COLO829 (cell line): ENCODE measurements at places on chromosomes 1 and 21.

DNA sequence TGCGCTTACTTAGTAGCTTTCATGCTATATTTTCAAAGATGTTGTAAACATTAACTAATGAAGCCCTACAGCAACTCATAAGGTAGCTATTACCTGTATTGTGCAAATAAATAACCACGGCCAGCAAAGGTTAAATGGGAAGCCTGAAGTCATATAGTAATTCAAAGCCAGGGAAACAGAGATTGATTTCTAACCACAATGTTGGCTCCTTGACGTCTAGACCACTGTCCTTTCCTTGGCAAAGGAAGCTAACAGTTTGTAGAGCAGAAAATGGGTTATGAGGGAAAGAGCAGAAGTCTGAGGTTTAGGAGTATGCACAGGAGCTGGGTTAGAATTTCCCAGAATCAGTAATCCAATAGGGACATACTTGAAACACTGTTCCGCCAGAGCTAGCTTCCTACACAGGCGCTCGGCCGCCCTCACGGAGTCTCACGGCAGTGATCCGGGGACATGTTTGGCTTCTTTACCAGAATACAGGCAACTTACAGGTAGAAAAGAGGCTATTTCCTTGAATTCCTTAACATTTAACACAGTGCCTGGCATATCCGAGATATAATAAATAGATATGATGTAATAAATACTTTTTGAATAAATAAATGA, 298.8 kb upstream of the LYPLAL1 start:
- no peak for DNase-seq

DNA sequence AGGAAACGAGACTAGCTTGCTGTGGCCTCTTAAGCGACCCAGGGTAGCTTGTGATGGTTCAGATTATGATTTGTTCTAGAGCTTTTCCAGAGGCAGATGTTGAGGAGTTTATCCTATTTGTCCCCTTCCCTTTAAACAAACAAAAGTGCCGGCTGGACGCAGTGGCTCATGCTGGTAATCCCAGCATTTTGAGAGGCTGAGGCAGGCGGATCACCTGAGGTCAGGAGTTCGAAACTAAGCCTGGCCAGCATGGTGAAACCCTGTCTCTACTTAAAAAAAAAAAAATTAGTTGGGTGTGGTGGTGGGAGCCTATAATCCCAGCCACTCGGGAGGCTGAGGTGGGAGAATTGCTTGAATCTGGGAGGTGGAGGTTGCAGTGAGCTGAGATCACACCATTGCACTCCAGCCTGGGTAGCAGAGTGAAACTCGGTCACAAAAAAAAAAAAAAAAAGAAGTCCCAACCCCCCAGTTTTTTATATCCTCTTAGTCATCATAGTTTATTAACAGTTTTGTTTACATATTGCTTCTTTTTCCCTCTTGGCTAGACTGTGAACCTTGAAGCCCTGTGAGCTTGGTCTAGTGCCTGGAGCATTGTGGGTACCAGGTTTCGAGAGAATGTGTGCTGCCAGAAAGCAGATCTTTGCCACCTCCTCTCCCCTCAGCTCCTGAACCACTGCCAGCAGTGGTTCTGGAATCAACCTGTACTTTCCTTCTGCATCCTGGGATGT, 29.8 kb downstream of the MAPKAPK2 start:
- DNase-seq, result no peak

DNA sequence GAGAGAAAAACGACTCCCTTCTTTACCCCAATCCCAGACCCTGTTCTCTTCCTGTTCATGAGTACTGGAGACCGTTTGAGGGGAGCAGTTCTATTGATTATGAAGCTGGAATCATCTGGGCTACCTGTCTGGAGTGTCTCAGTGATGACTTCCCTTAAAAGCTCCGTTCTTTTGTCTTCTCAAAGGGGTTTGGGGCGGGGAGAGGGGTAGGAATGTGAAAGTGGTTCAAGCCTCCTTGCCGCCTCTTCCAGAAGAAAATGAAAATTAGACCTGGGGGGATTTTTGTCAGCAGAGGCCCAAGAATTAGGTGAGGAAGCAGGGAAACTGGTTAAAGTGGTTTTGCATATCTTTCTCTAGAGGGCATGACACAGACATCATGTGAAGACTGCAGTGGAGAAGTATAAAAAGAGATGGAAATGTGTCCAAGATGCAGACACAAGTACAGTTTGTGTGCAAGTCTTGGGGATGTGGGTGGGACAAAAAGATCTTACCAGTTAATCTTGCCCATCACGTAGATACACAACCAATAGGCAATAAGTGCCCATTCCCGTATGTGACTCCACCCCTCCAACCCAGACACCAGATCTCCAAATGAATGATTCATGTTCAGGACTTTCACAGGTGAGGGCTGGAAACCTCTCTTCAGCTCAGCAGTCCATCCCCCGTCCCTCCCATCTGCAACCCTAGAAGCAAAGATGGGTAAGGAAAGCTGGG, 470 bp upstream of the MTMR11 start:
- peak; percentile 83 for DNase-seq

DNA sequence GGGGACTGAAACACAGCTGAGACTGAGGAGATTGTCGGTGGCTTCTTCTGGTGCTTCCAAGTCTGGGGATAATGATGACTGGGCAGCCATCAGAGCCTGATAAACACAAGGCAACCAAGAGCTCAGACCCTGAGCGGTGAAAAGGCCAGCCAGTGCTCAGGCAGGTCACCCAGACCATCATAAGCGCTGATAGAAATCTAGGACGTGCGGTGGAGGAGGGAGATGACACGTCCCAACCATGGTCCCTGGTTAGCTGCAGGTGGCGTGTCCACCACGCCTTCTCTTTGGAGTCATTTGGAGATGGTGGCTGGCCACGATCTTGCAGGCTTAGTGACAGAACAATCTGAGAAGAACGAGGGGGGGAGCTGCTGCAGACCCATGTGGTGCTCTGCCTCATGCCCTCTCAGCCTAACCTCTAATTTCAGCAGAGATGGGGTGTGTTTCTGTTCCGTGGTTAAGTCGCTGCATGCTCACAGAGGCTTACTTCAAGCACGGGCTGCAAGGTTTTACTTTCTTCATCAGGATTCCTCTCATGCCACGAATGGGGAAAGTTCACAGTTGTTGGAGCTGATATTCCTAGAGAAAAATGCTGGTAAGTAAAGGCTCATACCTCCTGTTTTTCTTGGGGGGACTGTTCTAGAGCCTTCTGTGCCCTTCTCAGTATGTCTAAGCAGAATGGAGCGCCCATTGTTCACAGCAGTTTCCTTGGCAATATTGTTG, 17.4 kb upstream of the IGSF5 start:
- DNase-seq, result no peak

GRCh38 chr1:153532769-153533599, 2.8 kb downstream of the S100A6 start:
- DNase-seq, result peak; percentile 76

DNA sequence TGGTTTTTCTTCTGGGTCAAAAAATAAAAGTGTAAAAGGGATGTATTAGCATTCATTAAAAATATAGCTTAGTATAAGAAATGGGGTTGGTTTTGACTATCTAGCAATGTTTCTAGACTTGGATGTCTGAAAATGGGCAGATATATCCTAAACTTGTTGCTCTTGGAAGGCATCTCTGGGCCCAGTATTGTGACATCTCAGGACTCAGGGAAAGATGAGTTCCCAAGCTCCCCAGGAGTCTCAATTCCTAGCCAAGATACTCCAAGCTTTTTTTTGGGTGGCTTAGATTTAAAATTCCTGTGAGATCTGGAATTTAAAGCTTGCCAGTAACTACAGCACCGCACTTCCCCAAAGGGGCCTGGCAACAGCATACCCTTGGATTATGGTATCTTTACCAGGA, 11.5 kb upstream of the HSD17B7 start:
- no peak for DNase-seq

DNA sequence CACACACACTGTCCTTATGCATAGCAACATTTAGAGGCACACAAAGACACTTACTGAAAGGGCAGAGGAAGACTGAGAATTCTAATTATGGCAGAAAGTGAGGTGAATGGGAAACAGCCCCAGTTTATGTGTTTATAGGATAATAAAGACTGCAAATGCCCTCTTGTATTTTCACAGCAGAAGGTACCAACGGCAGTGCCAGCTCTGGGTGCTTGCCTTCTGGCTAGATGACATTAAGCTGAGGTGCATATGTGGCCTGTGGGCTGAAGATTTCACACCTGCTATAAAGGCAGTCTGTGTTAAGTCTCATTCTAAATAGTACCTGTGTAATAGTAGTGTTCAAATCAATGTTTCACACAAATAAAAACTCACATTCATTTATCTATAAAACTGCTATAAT, 347.2 kb upstream of the ZRANB2 start:
- no peak for DNase-seq
